Mesothelial cell of epicardium (in vitro differentiated cells): ENCODE measurements at places on chromosomes 2 and 18.
A peak's percentile ranks its signal among the peaks of the same experiment; 100 is the strongest.

DNA sequence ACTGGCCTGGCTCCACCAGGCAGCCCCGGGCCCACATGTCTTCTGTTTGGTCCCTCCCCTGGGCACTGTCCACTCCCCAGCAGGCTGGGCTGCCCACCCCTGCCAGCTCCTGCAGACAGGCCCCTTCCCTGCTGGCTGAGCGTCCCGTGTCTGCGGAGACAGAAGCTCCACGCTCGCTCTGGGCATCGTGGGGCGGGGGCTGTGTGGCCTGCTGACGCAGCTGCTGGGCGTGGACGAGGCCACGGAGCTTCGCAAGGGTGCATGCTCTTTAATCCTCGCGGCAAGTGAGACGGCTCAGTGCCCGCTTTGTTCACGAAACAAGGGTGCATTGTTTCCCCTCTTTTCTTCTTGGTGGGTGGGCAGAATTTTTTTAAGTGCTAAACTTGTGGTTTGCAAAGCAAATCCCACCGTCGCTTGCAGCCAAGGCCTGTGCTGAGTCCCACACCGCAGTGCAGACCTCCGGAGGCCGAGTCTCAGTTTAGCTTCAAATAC is 132.8 kb upstream of the CTDP1 start:
- no peak overlapping the region for H3K27ac ChIP-seq
- no peak overlapping the region for H3K4me3 ChIP-seq
- no peaks in the 10 kb centered on the region for H3K27me3 ChIP-seq

DNA sequence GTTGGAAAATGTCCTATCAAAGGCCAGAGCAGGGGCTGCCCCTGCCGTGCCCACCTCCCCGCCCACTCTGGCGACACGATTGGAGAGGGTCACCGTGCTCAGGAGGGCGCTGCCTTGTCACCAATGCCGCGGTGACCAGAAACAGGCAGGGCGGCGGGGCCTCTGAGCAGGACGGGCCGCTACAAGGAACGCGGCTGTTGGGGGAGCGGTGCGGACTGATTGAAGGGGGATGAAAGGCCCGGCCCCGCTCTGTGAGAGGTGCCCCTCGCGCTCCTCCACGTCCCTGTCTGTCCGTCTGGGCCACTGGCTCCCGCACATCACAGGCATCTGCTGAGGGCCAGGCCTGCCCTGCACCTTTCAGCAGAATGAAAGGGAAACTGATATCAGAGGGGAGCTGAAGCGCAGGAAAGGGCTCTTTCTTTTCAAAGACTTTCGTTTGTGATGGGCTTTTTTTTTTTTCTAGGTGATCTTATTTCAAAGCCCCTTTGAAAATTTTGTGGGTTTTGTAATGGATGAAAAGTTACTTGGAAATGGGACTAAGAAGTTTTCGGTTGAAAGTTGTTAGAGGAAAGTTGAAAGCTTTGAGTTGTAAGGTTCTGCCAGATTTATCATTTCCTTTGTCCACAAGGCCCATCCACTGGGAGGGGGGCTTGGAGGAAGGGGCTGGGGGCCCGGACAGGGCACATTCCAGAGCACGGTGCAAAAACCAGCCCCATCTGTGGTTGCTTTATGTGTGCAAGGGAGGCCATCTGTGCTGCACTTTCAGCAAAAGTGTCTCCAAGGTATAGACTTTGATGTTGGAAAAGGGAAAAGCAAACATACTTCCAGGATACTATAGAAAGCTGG is 244.2 kb downstream of the KLHL29 start:
- H3K4me1 ChIP-seq = peaks cover 16% of the 10 kb centered on the region
- no peaks in the 10 kb centered on the region for H3K36me3 ChIP-seq
- no peaks in the 10 kb centered on the region for H3K27me3 ChIP-seq
- peak overlapping the region; percentile 59 for H3K27ac ChIP-seq

DNA sequence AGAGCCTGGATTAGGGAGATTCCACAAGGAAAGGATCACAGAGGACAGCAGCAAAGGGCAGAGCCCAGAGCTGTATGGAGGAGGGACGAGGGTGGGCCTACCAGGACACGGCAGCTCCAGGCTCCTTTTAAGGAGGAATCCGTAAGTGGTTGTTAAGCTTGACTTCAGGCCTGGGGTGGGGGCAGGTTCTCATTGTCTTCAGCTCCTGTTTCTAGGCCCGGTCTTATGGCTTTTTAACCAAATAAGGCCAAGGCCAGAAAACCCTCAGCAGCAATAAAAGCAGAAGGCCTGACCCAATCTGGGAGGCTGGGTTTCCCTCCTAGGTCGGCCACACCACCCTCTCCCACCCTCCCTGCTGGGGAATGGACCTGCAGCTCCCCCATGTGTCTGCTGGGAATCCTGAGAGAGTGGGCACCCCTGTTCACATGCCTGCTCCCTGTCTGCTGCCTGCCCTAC is 111.2 kb downstream of the PLB1 start:
- DNase-seq = no peak
- H3K4me1 ChIP-seq = peaks cover 5% of the 10 kb centered on the region

DNA sequence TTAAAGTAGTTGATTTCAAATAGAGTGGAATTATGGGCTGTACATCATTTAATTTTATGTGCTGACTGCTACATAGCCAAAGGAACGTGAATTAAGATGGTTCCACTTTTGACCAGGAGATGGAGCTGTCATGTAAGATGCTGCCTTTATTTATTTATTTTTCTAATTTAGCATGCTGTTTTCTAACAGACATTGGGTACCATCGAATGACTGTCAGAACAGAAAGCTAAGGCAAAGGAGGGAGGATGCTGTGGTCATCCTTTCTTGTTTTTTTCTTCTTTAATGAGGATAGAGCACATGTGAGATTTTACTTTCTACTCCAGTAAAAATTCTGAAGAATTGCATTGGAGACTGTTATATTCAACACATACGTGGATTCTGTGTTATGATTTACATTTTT is at the start of gene SCN2A:
Gene SCN2A, plus strand, starts transcription at position 185 of the 400 bp plus-strand sequence. CDS start 56,410 bp downstream, outside the sequence.
- H3K4me3 ChIP-seq = no peak within 1 kb of the TSS
- H3K27ac ChIP-seq = no peak within 1 kb of the TSS
- H3K4me1 ChIP-seq = no peaks in the 10 kb centered on the region
- no peak for DNase-seq
- peaks cover 38% of the 10 kb centered on the region for H3K27me3 ChIP-seq
- no peaks in the 10 kb centered on the region for H3K36me3 ChIP-seq

GRCh38 chr2:29218550-29219125 is 103.4 kb downstream of the CLIP4 start:
- no peak overlapping the region for H3K27ac ChIP-seq
- DNase-seq = peak; percentile 9
- H3K4me1 ChIP-seq = peaks cover 3% of the 10 kb centered on the region
- H3K4me3 ChIP-seq = no peak overlapping the region
- H3K27me3 ChIP-seq = peaks cover 30% of the 10 kb centered on the region
- H3K36me3 ChIP-seq = no peaks in the 10 kb centered on the region
